ENCODE measurements at places on chromosomes 6 and 20.

GRCh38 chr6:149373511-149373910, 26.6 kb upstream of the SUMO4 start:
- DNase-seq = no peak

- DNase-seq = no peak
Observed at GRCh38 chr6:43835872-43836419, 65.9 kb downstream of the VEGFA start.

- no peak for DNase-seq
Observed at GRCh38 chr6:170029416-170030283, 261.2 kb downstream of the DLL1 start.

- DNase-seq = no peak
Observed at GRCh38 chr20:21556398-21556797, 42.5 kb upstream of the NKX2-2 start.

DNA sequence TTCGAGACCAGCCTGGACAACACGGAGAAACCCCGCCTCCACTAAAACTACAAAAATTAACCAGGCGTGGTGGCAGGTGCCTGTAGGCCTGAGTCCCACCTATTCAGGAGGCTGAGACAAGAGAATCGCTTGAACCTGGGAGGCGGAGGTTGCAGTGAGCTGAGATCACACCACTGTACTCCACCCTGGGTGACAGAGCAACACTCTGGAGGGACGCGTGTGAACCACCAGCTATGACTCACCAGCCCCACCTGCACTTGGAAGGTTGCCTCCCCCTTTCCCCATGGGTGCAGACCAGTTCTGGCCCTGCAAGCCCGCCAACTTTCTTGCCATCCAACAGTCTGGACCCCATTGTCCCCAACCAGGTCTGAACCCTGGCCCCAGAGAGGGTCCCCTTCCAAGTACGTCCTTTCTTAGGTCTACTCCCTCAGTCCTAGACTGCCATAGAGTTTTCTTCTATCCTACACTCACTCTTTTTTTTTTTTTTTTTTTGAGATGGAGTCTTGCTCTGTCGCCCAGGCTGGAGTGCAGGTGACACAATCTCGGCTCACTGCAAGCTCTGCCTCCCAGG, 29.2 kb downstream of the ATP9A start:
- DNase-seq = no peak

DNA sequence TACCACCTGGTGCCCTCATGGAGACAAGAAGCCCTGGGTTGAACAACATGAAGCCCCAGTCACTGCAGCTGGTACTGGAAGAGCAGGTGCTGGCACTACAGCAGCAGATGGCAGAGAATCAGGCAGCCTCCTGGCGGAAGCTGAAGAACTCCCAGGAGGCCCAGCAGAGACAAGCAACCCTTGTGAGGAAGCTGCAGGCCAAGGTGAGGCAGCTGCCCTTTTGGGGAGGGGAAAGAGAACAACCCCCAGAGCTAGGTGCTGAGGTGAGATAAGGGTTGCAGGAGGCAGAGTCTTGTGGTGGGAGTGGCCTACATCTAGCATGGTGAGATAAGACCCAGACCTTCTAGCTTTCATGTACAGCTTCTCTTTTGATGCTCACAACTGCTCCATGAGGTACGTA, 7.0 kb downstream of the CEP250 start:
- no peak for DNase-seq

DNA sequence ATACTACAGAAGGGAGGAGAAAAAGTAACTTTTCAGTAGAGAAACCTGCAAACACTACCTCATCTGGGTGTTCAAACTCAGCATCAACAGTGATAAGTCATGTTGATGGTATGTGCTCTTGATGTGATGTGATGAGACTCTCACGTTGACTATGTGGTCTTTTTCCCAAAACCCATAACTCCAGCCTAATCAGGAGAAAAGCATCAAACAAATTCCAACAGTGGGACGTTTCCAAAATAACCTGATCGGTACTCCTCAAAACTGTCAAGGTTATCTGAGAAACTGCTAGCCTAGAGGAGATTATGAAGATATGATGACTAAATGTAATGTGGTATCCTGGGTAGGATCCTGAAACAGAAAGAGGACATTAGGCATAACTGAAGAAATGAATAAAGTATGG, 41.9 kb upstream of the TAB2 start:
- DNase-seq = no peak

DNA sequence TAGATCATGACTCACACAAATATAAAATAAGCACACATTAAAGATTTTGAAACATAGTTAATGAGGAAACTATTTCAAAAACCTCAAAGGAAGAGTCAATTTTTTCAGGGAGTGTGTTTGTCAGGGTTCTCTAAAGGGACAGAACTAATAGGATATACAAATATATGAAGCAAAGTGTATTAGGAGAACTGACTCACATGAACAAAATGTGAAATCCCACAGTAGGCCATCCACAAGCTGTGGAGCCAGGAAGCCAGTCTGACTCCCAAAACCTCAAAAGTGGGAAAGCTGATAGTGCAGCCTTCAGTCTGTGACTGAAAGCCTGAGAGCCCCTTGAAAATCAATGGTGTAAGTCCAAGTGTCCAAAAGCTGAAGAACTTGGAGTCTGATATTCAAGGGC, 898.0 kb upstream of the EYS start:
- DNase-seq = no peak

- DNase-seq = no peak
Observed at GRCh38 chr6:25706314-25707014, 48.1 kb upstream of the SLC17A4 start.

DNA sequence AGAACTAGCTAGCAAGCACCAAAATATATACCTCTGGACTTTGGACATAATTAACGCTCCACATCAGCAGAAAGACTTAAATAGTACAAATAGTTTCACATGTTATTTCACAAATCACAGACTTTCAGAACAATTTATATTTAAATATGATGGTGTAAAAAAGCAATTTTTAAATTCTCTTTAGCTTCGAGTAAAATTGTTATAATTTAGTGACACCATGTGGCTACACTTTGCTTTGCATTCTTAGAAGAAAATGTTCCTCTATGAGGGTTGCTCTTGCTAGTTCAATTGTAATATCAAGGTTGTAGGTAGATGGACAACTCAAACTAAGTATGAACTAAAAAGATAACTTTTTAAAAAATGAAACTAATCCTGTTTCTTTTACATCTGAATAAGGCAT, 69.0 kb downstream of the BTBD9 start:
- DNase-seq = no peak

- no peak for DNase-seq
Observed at GRCh38 chr6:124995131-124995530, 32.9 kb downstream of the RNF217 start.

DNA sequence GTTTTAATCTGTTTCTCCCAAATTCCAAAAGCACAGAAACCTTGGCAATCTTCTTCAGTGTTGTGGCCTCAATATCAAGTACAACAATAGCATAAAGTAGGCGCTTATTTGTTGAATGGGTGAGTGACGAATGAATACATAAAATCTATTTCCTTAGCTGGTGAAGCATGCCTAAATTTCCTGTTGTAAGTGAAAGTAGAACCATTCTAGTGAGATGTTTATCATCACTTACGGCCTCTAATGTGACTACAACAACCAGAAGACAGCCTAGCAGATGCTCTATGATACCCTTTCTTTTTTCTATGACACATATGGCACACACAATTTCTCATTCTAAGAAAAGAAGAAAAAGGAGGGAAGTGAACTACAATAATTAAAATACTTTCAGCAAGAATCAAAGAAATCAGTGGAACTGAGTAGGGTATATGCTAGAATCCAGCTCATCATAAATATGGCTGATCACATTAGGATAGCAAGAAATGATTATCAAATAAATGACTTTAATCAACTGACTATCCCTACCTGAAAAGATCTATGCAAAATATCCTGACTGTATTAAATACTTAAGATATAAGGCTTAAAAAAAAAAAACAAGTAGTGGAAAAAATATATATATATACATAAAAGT, 67.4 kb downstream of the BTBD9 start:
- DNase-seq = no peak

GRCh38 chr6:139778106-139778505, 403.7 kb upstream of the CITED2 start:
- no peak for DNase-seq

- no peak for DNase-seq
Observed at GRCh38 chr6:90386399-90387382, 90.0 kb upstream of the BACH2 start.

- DNase-seq = no peak
Observed at GRCh38 chr20:59195316-59195993, 31.8 kb downstream of the ZNF831 start.

DNA sequence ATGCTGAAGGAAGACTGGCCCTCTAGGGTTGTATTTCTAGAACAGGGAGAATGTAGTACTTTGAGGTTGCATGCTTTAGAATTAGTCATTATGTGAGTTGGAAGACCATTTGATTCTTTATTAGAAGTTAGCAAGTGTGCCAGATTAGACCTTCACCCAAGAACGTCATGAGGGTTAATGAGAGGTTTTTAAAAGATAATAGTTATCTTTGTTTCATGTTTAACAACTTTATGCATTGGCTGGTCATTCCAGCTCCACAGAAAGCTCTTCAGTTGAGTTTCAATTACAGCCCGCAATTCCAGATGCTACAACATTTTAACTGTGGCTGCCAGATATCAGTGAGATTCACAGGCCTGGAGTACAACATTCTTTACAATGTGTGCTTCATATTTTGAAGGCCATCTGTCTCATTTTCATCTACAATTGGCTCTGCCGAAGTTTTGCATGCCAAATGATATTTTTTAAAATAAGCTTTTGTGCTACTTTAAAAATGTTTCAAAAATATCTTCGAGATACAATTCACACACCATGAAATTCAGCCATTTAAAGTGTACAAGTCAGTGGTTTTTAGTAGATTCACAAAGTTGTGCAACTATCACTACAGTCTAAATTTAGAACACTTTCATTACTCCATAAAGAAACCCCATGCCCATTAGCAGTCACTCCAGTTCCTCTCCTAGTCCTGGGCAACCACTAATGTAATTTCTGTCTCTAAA, 61.1 kb upstream of the FBXO30 start:
- DNase-seq = no peak

DNA sequence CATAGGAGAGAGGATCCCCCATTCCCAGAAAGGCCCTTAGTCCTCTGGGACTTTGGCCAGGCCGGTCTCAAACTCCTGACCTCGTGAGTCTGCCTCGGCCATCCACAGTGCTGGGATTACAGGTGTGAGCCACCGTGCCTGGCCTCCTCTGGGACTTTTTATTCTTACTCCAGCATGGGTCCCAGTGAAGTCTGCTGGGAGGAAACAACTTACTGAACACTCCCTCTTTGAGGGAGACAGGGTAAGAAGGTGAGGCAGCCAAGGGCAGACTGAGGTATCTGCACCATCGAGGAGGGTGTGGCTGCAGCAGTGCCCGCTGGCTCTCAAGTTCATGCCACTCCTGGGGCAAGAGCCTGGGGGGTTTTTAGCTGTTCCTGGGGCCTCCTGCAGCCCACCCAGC, 2.4 kb downstream of the BAK1 start:
- no peak for DNase-seq

DNA sequence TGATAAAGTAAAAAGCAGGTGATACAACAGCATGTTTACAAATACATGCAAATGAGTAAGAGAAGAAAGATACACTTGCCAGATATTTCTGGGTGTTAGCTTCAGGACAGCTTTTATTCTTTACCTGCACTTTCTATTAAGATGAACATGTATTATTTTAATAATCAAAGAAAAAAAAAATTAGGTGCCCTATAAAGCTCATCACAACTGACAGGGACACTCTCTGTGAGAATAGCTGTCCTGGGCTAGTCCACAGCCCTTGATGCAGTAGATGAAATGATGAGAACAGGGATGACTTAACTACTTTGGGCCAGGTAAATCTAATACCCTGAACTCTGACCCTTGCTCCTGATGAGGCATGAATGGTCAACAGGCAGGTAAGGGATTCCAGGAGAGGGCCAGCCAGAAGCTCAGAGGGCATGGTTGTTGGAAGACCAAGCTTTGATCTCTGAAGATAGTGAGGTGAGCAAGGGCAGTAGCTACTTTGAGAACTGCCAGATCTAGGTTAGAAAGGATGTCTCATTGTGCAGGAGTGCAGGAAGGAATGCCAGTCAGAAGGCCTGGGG, 15.6 kb downstream of the NSFL1C start:
- no peak for DNase-seq

GRCh38 chr20:22385602-22386305, 198.6 kb downstream of the FOXA2 start:
- no peak for DNase-seq

- DNase-seq = no peak
Observed at GRCh38 chr6:112252571-112253497, 1.5 kb downstream of the LAMA4 start.

DNA sequence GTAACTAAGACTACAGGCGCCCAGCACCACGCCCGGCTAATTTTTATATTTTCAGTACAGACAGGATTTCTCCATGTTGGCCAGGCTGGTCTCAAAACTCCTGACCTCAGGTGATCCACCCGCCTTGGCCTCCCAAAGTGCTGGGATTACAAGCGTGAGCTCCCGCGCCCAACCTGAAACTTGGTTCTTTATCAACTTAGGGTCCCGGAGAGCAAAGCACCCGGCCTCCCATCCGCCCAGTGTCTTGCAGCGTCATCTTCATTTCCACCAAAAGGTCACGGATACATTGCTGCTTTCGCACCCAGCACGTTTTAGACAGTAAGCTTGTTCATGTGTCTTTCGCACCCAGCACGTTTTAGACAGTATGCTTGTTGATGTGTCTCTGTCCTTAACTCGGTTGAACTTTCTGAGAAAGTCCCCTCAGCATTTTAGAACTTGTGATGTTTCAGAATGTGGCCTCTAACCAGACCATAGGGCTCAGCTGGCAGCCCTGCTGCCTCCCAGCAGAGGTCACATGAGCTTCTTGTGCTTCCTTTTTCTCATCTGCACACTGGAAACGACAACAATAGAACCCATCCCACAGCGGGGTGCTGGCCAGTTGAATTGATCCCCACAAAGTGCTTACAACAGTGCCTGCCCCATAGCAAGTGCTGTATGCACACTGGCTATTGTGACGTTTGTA, 48.8 kb downstream of the PRR18 start:
- no peak for DNase-seq

DNA sequence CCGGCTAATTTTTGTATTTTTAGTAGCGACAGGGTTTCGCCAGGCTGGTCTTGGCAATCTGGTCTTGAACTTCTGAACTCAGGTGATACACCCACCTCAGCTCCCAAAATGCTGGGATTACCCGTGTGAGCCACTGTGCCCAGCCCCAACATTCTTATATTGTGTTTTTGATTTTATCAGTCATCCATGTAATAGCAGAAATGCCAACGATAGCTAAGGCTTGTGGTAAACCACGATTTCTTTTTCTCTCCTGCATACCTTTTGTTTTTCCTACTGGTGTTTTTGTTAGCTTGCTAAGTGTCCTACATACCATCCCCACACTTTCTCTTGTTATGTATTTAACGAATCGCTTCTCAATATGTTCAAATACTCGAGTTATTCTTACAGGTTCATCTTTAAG, 12.1 kb downstream of the PHACTR2 start:
- no peak for DNase-seq

GRCh38 chr6:14883921-14884320, 361.9 kb upstream of the JARID2 start:
- DNase-seq = no peak

GRCh38 chr20:20321917-20322316, 46.0 kb upstream of the INSM1 start:
- no peak for DNase-seq
